Activated CD4-positive, alpha-beta memory T cell treated with anti-CD3 and anti-CD28 coated beads for 36 hours (primary cell): ENCODE measurements at places on chromosomes 11 and 22.
A peak's percentile ranks its signal among the peaks of the same experiment; 100 is the strongest.

GRCh38 chr11:118846181-118846935 lies 37.3 kb upstream of the CXCR5 start:
- H3K27me3 ChIP-seq = no peaks in the 10 kb centered on the region
- DNase-seq = no peak
- no peak overlapping the region for H3K4me3 ChIP-seq
- H3K27ac ChIP-seq = no peak overlapping the region
- peaks cover 36% of the 10 kb centered on the region for H3K4me1 ChIP-seq

- no peaks in the 10 kb centered on the region for H3K27me3 ChIP-seq
- H3K36me3 ChIP-seq = no peaks in the 10 kb centered on the region
- no peak for DNase-seq
Measured at GRCh38 chr11:76856106-76856505, 4.6 kb upstream of the ACER3 start.

GRCh38 chr11:47378836-47379170 lies 456 bp upstream of the SPI1 start:
- no peak for DNase-seq
- no peaks in the 10 kb centered on the region for H3K27me3 ChIP-seq
- H3K27ac ChIP-seq = no peak overlapping the region
- no peak overlapping the region for H3K4me3 ChIP-seq

GRCh38 chr11:37747121-37747520 lies 1149.1 kb upstream of the RAG2 start:
- no peak overlapping the region for H3K27ac ChIP-seq
- no peaks in the 10 kb centered on the region for H3K27me3 ChIP-seq
- H3K4me3 ChIP-seq = no peak overlapping the region
- DNase-seq = no peak
- no peaks in the 10 kb centered on the region for H3K4me1 ChIP-seq

GRCh38 chr22:47208630-47209029 lies 446.2 kb downstream of the TBC1D22A start:
- no peaks in the 10 kb centered on the region for H3K36me3 ChIP-seq
- no peak overlapping the region for H3K4me3 ChIP-seq
- no peaks in the 10 kb centered on the region for H3K4me1 ChIP-seq
- no peak for DNase-seq

DNA sequence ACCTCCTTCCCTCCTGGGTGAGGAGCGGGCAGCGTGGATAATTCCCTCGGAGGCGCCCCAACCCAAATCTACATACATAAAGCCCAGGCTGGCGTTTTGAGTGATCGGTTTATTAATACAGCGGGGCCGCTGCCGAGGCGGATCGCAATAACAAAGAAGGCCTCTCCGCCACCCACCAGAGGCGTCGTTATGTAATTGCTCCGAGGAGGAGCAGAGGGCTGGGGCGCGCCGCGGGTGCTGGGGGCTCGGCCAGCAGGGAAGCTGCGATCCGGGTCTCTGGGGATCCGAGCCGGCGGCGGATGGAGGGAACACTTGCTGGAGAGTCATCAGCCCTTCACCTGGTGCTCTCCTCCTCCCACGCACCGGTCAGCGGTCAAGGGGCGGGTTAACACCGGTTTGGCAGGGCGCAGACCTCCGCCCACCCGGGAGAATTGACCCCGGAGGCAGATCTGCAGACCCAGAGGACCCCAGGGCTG lies 6.4 kb upstream of the TP53I11 start:
- peaks cover 6% of the 10 kb centered on the region for H3K4me1 ChIP-seq
- no peak overlapping the region for H3K27ac ChIP-seq
- H3K27me3 ChIP-seq = no peaks in the 10 kb centered on the region
- DNase-seq = no peak
- no peaks in the 10 kb centered on the region for H3K36me3 ChIP-seq

DNA sequence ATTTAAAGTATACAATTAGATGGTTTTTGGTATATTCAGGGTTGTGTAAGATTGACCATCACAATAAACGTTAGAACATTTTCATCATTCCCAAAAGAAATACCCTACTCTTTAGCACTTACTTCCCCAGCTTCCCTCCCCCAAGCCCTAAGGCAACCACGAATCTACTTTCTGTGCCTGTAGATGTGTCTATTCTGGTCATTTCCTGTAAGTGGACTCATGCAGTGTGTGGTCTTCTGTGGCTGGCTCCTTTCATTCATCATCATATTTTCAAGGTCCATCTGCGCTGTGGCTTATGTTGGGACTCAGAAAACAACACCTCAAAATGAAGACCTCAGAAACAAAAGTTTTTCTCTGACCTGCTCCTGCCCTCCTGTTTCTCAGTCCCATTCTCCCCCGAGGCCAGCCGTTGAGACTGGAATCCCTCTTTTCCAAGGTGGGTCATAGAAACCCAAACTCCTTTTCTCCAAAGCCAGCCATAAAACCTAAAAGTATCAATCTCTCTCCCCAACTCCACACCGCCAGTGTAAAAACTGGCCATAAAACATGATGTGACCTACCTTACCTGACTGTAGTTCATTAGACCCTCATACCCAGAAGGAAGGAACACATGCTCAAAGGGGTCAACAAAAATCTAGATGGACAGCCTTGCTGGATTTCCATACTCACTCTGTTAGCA lies 12.9 kb upstream of the TMPRSS13 start:
- H3K27me3 ChIP-seq = no peaks in the 10 kb centered on the region
- H3K4me1 ChIP-seq = peaks cover 33% of the 10 kb centered on the region
- no peaks in the 10 kb centered on the region for H3K36me3 ChIP-seq
- H3K27ac ChIP-seq = no peak overlapping the region
- DNase-seq = peak; percentile 4

GRCh38 chr11:13214276-13214675 lies 63.3 kb upstream of the BMAL1 start:
- no peak overlapping the region for H3K27ac ChIP-seq
- DNase-seq = no peak
- H3K27me3 ChIP-seq = no peaks in the 10 kb centered on the region
- H3K4me3 ChIP-seq = no peak overlapping the region
- peaks cover 9% of the 10 kb centered on the region for H3K4me1 ChIP-seq

GRCh38 chr11:112524798-112525197 lies 264.1 kb upstream of the PLET1 start:
- peaks cover 3% of the 10 kb centered on the region for H3K27me3 ChIP-seq
- H3K36me3 ChIP-seq = no peaks in the 10 kb centered on the region
- peaks cover 26% of the 10 kb centered on the region for H3K4me1 ChIP-seq
- no peak overlapping the region for H3K27ac ChIP-seq
- no peak overlapping the region for H3K4me3 ChIP-seq

DNA sequence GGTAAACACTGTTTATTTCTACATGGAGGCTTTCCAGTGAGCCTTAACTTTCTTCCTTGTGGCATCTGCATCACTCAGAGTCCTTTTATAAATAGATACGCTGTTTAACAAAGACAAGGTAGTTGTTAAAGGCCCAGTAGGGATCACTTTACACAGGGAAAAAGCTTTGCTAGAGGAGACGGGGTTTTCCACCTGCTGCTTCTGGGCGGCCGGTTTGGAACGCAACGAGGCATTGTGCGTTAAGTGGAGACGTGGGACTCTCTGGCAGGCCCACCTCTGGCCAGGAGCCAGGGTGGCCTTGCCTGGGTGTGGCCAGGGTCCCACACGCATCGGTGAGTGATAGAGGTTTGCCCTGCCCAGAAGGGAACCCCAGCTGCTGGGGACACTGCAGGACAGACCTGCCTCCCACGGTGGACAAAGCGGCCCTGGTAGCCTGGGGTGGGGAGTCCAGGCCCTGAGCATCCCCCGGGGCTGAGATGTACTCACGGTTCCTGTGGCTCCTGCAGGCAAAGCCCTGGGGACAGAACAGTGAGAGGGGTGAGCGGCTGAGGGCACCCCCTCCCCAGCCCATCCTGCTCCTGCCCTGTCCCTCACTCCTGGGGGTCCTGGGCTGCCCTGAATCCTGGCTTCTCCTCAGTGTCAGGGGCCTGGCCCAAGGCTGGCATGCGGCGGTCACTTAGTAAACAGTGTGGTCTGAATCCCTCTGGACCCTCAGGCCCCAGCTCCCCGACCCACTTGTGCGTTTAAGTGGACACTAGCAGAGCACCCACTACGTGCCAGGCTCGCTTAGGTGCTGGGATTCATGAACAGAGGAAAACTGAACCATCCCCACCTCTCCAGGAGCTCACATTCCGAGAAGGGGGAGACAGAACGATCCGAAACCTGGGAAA lies 4.2 kb downstream of the IL17REL start:
- H3K4me1 ChIP-seq = peaks cover 27% of the 10 kb centered on the region
- H3K27ac ChIP-seq = no peak overlapping the region
- DNase-seq = no peak
- H3K36me3 ChIP-seq = no peaks in the 10 kb centered on the region
- H3K4me3 ChIP-seq = no peak overlapping the region

DNA sequence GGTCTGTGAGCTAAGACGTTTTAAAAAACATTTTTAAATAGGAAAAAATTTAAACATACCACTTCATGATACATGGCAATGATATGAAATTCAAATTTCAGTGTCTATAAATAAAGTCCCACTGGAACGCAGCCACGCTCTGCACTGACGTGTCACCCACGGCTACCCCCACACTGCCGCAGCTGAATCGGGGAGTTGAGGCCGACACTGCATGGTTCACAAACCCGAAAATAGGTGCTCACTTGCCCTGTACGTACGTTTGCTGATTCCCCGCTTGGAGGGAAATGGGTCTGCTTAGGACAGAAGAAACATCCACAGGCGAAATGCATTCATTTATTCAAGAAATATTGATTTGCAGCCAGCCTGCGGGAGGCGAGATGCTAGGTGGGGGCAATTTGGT lies 1342.3 kb downstream of the TBC1D22A start:
- H3K36me3 ChIP-seq = peaks cover 2% of the 10 kb centered on the region
- H3K4me3 ChIP-seq = no peak overlapping the region
- peaks cover 9% of the 10 kb centered on the region for H3K27me3 ChIP-seq
- H3K4me1 ChIP-seq = peaks cover 5% of the 10 kb centered on the region
- no peak overlapping the region for H3K27ac ChIP-seq

DNA sequence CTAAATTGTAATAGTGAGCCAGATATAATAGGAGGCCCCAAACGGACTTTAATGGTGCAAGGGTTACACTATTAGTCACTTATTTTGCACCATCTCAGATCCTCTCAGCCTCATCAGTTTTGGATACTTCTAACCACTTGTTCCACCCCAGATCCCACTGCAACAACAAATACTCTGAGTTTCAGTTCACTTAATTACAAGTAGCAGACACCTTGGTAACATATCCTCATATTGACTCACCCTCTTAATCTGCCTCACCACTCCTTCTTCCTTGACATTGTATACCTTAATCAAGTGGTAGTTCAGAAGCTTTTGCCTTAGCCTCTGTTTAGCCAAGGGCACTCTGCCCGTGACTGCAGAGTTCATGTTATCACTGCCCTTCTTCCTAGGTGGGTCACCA lies 256.1 kb upstream of the UBASH3B start:
- no peak for DNase-seq
- peaks cover 17% of the 10 kb centered on the region for H3K4me1 ChIP-seq
- H3K27me3 ChIP-seq = peaks cover 2% of the 10 kb centered on the region
- no peak overlapping the region for H3K4me3 ChIP-seq

DNA sequence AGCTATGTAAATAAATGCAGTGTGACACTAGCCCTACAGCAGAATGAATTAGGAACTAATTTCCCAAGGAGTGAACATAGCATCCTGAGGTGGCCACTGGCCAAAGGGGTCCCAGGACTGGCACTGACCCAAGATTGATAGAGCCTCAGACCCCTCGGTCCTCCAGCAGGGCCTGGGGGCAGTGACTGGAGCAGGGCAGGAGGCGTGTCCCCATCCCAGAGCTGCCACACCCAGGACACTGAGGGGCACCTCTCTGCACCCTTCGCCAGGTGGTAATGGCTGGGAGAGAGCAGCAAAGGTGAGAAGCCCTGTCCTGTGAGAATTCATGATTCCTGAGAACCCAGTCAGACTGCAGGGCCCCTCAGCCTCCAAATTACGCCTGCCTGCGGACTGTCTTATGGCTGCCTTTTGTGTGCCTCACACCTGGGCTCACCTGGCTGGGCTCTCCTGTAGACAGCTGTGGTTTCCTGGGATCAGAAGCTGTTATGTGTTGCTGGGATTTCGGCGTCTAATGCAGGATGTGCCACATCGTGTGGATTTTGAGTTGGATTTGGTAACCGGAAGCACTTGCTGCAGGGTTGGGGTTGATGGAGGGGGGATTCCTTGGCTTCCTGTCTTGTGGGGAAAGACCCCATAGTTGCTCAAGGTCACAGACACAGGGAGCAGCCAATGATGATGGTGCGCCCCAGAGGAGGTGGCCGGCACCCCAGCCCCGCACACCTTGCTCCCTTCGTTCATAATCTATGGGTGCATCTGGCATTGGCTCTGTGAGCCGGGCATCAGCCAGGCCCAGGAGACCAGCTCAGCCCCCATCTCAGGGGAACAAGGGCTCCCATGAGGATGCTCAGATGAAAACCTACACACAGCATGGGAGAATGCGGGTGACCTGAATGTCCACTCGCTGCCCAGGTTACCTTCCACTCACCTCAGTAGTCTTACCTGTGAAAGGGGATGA lies 582.9 kb downstream of the BRD1 start:
- H3K27me3 ChIP-seq = peaks cover 12% of the 10 kb centered on the region
- no peak overlapping the region for H3K27ac ChIP-seq
- no peak for DNase-seq
- H3K4me1 ChIP-seq = no peaks in the 10 kb centered on the region
- H3K36me3 ChIP-seq = no peaks in the 10 kb centered on the region

- H3K27ac ChIP-seq = no peak overlapping the region
- H3K36me3 ChIP-seq = no peaks in the 10 kb centered on the region
- no peak overlapping the region for H3K4me3 ChIP-seq
- no peaks in the 10 kb centered on the region for H3K4me1 ChIP-seq
- no peak for DNase-seq
Measured at GRCh38 chr22:47299211-47299862, 536.9 kb downstream of the TBC1D22A start.

- H3K27me3 ChIP-seq = no peaks in the 10 kb centered on the region
- H3K4me1 ChIP-seq = peaks cover 17% of the 10 kb centered on the region
- no peak overlapping the region for H3K27ac ChIP-seq
Measured at GRCh38 chr11:62108971-62109404, 14.8 kb upstream of the INCENP start.

DNA sequence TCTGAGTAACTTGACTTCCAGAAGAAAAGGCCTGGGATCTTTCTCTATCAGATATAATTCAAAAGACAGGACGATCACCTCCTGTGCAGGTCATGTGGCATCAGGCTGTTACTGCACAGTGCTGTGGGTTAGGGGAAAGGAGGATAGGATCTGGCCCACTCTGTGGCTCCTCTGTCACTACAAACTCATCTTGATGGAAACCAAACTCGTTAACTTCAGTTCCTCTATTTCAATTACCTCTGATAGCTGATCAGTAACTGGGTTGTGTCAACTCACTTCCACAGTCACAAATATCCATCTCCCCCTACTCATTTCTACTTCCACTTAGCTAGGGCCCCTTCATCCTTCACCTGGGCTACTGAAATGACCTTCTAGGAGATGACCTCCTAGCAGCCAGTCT lies 95.2 kb downstream of the RCN1 start:
- no peak overlapping the region for H3K4me3 ChIP-seq
- no peaks in the 10 kb centered on the region for H3K4me1 ChIP-seq
- no peak for DNase-seq
- H3K27me3 ChIP-seq = peaks cover 16% of the 10 kb centered on the region
- no peaks in the 10 kb centered on the region for H3K36me3 ChIP-seq

DNA sequence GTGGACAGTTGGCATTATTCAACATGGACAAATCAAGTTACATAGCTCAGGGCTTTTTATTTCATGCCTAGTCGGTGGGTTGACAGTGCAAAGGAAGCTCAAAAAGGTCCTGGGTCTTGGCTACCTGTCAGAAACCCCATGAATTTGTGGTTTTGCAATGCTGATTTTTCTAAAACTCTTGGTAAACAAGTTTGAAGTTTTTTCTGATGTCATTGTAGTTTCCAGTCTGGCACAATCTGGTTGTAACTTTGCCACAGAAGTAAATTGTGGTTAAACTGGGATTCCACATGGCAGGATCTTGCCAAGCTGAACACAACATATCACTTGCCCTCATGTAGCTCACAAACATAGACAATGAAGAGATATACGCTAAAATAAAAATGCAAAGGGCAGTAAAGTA lies 100.8 kb downstream of the EHF start:
- no peaks in the 10 kb centered on the region for H3K4me1 ChIP-seq
- no peak overlapping the region for H3K27ac ChIP-seq
- H3K36me3 ChIP-seq = no peaks in the 10 kb centered on the region
- no peak overlapping the region for H3K4me3 ChIP-seq
- DNase-seq = no peak
